NCI-H460 (cell line): ENCODE measurements at places on chromosomes 2 and 18.

- no peak for DNase-seq
Measured at GRCh38 chr2:160584972-160585494, 91.4 kb upstream of the RBMS1 start.

DNA sequence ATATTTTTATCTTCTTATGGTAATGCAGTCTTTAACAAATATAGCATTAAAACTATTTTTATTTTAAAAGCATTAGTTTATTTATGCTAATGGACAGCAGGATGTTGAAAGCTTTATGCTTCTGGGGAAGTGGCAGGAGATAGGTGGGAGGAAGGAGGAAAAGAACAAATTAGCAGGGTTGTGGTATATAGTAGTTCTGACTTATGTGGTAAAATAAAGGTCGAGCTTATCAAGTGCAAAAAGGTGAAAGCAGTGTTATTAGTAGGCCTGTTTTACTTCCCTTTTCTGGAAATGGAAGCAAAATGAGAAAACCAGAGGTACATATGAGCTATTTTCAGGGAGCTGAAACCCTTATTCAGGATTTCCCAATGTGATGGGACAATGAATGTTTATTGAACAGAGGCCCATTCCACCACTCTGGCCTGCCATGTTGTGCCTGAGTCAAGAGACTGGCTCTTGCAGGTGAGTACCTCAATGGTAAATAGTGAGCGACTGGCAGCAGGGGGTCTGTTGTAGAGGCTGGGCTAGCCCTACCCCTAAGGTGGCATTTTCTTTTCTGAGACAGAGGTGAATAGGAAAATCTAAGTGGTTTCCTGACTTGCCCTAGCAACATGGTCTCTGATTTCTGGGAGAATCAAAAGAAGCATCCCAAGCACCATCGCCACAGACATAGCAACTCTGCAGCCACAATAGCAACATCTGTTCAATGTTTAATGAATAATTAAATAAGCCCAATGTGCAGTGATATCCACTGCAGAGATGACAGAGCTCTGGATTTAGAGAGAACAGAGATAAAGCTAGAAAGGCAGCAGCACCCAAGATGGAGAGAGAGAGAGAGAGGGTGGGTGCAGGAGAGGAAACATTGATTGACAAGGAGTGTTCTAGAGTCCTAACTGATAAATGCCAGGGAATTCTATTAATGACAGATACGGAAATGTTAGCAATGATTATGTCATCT, 119.7 kb downstream of the UPP2 start:
- DNase-seq, result no peak

- DNase-seq, result peak; percentile 55
Measured at GRCh38 chr2:142131010-142131669, at the start of gene LRP1B. Gene LRP1B, minus strand, starts transcription at chr2:142131016. Its CDS starts 287 bp downstream, at chr2:142130729.

DNA sequence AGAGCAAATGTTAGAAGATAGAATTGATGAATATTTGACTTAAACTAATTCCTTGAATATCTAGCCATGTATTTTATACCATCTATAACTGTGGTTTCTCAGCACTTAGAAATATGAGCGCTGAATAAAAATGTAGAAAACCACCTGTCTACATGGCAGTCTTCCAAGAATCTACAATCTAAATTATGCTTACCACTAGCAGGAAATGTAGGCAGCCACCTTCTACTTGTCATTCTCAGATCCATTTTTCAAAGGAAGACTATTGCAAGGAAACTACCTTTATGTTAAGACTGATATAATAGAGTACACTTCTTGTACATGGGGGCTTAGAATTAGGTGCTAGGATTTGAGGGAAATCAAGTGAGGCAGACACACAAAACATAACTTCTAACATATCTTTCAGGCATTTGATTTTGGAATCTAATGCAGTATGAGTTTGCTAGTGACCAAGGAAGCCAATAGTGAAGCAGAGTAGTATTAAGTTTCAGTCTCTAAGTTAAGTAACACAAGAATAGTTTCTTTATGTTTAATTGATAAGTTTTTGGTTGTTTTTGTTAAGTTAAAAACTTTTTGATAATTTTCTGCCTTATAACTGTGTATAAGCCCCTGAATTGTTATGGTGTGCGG, 175.9 kb upstream of the ITGA4 start:
- no peak for DNase-seq

GRCh38 chr2:3644891-3645605, 13.0 kb upstream of the ALLC start:
- DNase-seq, result no peak

DNA sequence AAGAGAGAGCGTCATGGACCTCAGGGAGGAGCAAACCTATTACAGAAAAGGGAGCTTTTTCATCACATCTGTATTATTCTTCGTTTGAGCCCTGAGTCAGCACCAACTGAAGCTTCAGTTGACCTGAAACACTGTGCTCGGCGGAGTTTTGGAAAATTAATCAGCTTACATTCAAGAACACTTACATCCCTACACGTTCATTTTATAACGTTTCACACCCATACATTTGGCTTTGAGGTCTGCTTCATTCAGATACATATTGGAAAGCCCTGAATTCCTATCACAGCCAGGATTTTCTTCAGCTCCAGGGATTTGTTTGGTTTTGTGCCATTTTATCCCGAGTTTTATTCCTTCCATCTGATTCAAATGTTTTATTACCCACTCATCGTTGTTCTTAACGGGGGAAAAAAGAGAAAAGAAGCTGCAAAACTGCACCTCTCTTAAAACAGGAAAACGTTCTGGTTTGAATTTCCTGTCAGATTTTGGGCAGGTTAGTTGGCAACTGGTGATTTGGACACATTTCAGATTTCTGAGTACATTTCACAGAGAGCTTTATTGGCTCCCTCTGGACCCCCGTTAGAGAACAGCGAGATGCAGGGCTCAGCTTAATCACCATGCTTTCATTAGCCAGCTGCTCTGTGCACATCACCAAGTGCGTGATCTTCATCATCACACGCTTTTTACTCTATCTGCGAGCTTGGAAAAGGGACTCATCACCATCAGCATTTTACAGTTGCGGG, 88.8 kb downstream of the CDC42EP3 start:
- DNase-seq, result no peak

DNA sequence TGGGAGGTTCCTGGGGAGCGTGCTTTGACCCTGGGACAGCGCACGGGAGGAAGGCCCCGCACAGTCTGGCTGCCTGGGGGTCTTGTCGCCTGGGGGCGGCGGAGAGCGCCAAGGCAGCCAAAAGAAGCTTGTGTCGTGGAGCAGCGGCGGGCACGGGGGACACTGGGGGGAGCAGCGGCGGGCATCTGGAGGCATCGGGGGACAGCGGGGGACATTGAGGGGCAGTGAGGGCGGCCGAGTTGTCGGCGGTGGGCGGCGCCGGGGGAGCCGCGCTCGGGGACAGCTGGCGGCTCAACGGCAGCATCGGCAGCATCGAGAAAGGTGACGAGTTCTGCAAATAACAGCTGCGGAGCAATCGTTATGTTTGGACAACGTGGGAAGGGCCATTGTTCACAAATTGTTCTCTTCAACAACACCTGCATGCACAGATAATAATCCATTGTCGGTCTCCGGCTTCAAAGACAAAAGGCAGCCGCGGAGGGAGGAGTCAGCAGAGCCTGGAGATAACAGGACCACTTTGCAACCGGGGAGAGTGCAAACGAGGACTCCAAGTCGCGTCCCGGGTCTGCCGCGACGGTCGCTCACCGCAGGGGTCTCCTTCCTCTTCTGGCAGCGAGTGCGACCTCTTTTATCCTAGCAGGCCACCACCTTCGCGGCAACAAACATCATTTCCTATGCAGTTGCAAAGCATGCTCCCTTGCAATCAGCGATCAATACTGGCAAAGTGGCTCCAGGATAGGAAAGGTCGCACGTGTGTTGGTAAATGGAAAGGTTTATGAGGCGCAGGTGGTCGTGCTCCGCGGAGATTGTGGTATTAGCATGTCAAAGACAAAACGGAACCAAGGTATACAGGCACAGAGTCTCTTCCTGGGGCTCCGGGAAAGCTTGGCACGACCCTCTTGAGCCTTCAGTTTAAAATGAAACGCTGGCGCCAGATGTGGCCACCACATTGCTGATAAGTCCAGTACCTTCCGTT, 132.3 kb upstream of the DLX2 start:
- DNase-seq, result no peak

GRCh38 chr2:66435549-66435875, 587 bp downstream of the MEIS1 start:
- DNase-seq, result no peak

- no peak for DNase-seq
Measured at GRCh38 chr2:61966087-61966727, 60.7 kb downstream of the COMMD1 start.
